ENCODE measurements at places on chromosomes 11 and 22.

DNA sequence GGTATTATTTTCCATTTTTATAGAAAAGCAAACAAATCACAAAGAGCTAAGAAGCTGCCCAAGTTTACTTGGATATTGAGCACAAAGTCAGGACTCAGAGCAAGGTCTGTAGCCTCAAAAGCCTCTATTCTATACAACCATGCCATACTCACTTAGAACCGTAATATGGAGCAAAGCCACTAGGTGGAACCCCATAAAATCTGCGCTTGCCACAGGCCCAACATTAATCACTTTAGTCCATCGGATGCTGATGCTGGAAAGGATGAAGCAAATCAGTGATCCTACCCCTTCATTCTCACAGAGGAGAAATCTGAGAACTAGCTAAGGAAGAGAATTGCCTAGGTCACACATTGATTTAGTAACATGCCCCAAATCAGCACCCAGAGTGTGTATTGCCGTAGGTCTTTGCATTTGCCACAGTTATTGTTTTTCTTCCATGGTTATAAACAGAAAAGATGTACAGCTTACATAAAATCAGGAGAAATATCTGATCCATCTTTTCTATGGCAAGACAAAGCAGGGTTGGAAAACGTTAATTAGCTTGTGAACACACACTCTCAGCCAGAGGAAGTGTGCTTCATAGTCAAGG, 56.7 kb upstream of the RAB38 start:
- DNase-seq = no peak

GRCh38 chr11:61066645-61067044, 35.6 kb upstream of the CD5 start:
- no peak for DNase-seq

DNA sequence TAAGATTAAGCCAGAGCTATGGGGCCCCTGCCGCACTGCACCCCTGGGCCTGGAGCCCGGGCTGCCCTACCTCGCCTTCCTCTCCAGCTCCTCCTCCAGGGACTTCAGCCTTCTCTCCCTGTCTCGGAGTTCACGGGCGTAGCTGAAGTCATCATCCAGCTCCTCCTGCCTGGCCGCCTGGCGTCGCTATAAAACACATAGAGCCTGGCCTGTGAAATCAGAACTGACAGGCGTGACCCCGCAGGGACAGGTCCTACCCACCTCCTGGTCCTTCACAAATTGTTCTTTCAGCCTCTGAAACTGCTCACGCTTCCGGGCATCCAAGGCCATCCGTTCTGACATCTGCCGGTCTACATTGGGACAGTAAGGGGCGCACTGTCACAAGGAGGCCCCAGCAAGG, 20.8 kb downstream of the TUBGCP6 start:
- no peak for DNase-seq

- DNase-seq = no peak
Measured at GRCh38 chr11:19659529-19659928, 53.1 kb upstream of the NAV2 start.
